ENCODE measurements at places on chromosomes 7 and 10.

DNA sequence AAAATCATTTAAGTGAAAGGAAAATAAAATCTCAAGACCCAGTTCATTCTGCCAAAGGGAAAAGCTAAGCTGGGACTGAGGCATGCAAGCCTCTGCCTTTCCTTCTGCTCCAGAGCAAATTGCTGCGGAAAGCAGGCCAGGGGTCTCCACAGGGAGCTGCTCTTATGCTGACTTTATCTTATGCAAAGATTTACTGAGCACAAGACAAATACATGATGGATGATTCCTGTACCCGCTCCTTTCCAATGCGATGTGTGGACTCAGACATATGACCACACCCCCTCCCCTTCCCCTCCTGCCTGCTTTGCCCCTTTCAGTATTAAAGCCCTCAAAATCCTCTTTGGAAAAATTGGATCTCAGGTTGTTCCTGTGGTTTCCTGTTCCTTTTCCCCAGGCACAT lies 74.2 kb upstream of the INSIG1 start:
- DNase-seq = no peak

- no peak for DNase-seq
These were observed 5.6 kb downstream of the IMPDH1 start for GRCh38 chr7:128404143-128404681.

GRCh38 chr7:138233189-138233588 lies 156.9 kb downstream of the AKR1D1 start:
- DNase-seq = no peak

GRCh38 chr7:26627891-26628341 lies 236.5 kb downstream of the SKAP2 start:
- DNase-seq = no peak

- no peak for DNase-seq
These were observed 99.8 kb upstream of the STRIP2 start for GRCh38 chr7:129334473-129334872.

DNA sequence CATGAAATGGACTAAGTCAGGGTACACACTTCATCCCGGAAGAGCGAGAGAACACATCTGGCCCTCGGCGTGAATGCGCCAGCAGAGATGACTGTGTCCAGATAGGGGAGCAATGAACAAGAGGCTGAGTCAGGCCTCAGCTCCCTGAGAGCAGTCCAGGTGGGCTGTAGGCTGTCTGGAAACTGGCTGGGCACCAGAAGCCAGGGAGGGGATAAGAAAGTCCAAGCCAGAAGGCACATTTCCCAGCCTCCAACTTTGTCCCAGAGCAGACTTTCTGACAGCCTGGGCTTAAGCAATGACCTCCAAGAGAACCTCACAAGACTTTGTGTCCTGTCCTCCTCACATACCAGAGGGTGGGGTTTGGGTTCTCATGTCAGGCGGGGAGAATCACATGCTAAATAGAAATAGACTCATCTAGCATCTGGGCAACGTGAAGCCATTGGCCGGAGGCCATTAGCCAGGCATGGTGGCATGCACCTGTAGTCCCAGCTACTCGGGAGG lies 157.2 kb downstream of the ARHGAP12 start:
- no peak for DNase-seq

DNA sequence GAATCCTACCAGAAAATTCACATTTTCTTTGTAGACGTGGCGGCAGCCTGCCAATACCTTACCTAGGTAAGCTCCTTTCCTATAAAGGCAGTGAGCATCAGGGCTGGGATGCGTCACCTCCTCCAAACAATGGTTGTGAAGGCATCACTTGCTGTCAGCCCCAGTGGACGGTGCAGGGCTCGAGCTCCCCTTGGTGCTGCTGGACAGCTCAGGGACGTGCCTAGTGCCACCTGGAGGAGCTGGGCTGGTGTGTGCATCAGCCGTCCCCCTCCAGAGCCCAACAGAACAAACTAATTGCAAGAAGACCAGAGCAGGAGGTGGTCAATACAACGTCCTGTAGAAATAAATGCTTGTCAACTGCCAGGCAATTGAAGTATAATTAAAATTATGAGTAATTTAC lies 517.5 kb upstream of the FOXK1 start:
- no peak for DNase-seq

DNA sequence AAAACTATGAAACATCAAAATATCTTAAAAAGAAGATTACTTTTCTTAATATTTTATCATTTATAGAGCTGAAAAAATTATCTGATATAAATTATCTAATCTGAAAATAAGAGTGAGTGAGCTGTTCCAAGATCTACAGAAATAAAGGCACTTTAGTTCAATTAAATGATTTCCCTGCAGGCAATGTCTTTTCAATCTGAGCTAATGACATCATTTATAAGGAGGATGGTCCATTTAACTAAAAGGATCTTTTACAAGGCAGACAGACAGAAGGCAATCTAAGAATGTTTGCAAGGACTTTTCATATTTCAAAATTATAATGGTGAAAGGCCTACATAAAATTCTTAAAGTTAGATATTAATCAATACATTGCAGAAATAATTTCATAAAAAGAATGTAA lies 71.8 kb downstream of the SKAP2 start:
- DNase-seq = no peak

DNA sequence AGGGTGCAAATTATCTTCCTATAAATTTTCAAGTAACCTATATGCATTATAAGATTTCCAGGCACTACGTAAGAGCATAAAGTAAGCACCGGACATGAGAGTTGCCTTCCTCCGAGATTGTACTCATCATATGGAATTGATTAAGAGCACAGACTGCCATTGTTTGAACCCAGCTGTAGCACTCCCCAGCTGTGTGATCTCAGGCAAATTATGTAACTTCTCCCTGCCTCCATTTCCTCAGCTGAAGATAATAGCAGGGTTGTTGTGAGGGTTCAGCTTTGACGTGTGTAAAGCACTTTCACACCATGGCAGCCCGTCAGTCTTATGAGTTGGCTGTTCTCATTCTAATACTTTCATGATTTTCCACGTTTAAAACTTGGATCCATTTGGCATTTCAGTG lies 122.6 kb downstream of the ITIH5 start:
- DNase-seq = no peak

- no peak for DNase-seq
These were observed 44.2 kb upstream of the C10orf71 start for GRCh38 chr10:49254556-49255318.

DNA sequence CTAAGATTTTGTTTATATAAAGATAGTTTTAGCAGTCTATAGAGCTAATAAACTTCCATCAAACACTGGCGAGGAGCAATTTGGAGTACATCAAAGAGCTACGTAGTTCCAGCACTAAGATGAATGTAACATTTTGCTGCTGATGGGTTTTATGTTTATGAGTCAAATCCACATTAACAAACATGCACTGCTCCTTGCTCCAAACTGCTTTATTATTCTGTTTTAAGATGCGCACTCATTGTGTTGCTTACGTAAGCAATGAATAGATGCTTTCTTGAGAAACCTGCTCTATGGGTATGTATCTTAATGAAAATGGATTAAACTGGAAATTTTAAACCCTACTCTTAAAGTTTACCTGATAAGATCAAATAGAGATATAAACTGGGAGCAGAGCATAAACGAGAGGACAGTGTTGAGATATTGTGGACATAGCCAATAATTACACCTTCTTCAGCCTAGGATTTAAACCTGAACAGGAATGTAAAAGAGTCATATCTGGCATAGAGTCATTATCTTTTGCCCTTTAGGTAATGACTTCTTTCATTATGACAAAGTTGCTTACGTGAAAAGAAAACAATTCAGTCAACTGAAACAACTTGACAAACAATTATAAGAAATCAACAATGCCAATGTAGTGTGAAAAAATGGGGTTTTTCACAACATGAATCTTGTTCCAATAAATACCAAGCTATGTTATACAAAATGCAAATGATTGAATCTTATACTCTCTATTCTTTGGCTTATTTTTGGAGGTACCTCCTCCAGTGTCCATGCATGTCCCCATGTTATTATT lies 153.5 kb upstream of the MTPN start:
- no peak for DNase-seq

GRCh38 chr10:126012485-126012884 lies 116.1 kb downstream of the FANK1 start:
- no peak for DNase-seq

DNA sequence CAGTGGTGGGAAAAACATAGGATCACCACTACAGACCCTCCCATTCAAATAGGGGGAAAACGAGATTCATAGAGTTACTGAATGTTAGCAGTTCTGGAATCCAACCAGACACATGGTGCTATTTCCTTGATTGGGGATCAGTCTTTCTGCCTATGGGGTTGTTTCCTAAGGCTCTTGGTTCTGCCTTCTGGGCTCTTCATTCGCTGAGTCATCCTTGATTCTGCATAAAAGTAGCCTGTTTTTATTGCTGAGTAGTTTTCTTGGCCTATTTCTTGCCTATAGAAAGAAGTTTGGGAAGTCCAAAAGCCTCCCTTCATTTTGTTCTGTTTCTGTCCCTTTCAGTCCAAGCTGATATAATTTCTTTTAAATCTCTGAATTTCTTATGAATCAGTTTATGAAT lies 99.3 kb upstream of the OIT3 start:
- DNase-seq = no peak

GRCh38 chr7:13829914-13830900 lies 159.3 kb downstream of the ETV1 start:
- DNase-seq = no peak

GRCh38 chr7:105149827-105150226 lies 135.8 kb downstream of the KMT2E start:
- DNase-seq = no peak

DNA sequence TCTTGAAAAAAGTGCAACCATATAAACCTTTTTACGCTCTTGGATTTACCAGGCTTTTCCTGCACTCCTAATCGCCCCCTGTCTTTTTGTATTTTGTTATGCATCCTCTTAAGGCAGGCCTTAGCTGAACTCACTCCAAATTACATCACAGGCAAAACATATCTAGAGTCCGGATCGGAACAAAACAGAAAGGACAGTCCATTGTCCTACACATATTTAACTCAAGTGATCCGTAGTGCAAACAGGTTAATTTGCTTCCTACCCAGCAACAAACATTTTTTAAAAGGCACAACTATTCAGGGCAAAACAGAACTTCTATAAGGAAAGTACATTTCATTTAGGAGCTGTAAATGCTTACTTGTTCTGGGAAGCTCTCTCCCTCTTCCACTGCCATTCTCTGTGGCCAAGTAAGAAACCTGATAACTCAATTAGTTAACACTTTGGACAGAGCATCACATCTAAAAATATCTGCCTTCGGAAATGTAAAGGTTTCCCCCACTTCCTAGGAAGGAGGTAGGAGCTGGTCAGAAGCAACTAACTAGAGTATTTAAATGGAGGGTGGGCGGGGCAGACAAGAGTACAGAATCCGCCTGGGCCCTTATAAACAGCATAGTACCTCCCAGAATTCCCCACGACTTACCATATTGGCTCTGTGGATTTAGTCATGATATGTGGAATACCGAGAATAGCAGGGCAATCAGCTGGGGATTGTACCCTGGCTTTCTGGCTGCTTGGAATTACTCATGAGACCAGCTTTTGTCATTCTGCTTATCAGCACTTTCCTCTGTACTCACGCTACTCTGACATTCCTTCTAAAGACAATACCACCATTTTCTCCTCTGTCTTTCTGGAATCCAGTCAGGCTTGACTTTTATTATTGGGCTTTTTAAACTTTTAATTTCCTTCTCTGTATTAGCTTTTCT lies 89.5 kb downstream of the ANK3 start:
- no peak for DNase-seq

- peak; percentile 68 for DNase-seq
These were observed 3.6 kb downstream of the FAM53B start for GRCh38 chr10:124740369-124741280.

DNA sequence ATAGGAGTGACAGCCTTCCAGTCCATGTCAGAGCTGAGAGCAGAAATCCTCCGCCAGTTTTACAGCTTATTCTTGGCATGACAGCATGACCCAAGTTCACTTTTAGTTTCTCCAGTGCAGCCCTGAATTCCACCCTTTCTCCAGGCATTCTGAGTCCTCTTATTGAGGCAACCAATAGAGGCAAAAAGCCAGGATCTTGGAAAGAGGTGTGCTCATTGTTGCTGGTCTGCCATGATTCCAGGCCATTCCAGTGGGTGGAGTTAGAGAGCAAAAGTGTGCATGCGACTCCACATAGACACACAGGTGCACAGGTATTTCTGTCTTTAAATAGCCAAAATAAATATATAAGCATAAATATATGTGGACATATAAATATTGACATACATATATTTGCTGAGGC lies 224.7 kb upstream of the ADARB2 start:
- DNase-seq = no peak

DNA sequence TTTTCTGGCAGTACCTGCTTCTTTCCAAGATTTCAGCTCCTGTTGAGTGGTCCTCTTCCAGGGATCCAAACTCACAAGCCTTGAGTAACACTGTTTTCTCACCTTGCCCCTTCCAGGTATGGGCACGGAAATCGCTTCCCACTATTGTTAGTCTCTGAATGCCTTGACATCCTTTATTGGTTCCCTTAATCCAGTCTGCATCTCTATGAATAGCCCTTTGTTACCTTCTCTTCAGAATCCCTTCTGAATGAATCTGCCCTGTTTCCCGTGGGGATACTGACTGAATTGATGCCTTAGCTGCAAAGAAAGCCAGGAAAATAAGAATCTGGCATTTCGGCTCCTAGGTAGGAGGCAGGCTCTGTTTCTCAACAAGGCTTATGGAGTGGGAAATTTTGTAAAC lies 467.7 kb downstream of the PLXNA4 start:
- no peak for DNase-seq

- peak; percentile 21 for DNase-seq
These were observed 1.1 kb upstream of the KBTBD2 start for GRCh38 chr7:32892521-32893206.

GRCh38 chr10:78416031-78417011 lies 382.7 kb downstream of the RPS24 start:
- no peak for DNase-seq

DNA sequence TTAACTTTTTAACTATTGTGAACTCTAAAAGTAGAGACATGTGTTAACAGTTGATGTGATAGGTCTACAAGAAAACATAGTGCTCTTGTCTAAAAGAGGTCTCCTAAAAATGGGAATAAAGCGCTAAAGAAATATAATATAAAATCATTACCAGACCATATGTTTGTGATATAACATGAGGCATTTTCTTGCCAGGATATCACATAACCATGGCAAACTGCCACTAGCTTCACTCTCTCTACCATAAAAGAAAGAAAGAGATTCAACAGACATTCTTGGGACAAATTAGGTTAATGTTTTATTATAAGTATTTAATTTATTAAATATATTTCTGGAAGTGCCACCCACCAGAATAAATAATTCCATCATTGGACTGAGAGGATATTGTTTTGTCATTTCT lies 115.0 kb downstream of the TMEM26 start:
- no peak for DNase-seq

DNA sequence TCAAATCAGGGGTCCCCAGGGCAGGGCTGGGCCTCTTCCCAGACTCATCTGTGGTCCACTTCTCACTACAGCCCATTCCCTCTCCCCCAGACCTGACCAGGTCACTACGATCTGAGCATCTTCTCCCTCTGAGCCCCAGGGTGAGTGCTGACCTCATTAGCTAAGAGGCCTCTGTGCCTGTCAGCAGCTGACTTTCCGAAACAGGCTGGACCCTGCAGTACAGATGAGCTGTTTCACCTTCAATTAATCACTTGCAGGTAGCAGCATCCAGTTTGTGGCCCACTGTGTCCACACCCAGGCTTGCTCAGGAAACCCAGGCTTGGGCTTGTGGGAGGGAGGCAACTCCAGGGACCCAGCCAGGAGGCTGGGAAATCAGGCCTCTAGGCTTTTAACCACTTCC lies 24.3 kb downstream of the SRRM3 start:
- DNase-seq = no peak
